ENCODE measurements at places on chromosomes 16 and 17.
A peak's percentile ranks its signal among the peaks of the same experiment; 100 is the strongest.

DNA sequence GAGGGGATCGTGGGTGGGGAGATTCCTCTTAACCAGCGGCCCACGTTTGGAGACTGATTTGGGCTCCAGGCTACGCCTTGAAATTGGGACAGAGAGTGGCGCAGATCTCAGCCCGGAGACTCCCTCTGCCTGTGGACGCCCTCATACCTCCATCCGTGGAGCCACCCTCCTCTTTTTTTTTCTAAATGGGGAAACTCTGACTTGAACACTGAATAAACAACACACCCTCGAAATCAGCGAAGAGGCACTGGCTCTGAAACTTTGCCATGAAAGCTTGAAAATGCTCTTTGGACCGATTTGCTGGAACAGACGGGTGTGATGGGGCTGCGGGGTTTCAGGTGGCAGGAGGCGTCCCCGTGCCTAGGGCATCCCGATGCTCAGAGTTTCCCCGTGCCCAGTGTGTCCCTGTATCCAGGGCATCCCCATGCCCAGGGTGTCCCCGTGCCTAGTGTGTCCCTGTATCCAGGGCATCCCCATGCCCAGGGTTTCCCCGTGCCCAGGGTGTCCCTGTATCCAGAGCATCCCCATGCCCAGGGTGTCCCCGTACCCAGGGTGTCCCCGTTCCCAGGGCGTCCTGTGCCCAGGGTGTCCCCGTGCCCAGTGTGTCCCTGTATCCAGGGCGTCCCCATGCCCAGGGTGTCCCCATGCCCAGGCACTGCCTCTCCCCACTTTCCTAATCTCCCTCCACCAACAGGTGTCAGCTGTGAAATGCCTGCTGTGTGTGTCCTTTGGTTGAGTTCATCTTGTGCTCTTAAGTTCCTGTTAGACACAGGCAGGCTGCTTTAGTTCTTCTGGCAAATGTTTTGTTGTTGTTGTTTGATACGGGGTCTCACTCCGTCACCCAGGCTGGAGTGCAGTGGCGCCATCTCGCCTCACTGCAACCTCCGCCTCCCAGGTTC lies 187.0 kb downstream of the SEC14L1 start:
- DNase-seq: no peak

DNA sequence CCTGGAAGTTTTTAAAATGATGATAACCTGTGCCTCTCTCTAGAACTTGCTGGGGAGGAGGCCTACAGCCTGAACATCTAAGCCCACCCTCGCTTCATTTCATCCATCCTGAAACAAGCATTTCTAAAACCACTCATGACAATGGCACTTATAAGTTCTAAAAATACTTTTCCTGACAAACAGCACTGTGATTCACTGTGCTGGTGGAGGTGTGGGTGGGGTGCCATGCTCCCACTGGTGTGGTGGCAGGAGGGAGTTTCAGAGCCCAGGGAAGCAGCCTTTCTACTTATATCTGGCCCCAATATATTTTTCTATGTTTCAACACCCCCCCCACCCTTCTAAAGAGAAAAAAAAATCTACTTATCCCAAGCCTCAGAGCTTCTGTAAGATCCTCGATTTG lies 52.6 kb downstream of the RAB11FIP4 start:
- no peak for DNase-seq

DNA sequence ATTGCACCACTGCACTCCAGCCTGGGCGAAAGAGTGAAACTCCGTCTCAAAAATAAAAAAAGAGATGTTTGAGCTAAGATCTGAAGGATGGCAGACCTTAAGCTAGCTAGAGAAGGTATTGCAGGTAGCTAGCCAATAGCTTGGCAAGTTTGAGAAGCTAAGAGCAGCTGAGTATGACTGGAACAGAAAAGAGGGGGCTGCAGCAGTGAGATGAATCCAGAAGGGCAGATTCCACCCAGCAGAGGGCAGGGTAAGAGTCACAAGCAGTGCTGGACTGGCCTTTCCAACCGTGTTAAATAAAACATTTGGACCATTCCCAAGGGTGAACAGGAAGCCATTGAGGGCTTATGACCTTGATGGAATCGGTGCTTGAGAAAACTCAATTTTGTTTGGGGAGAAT lies 5.7 kb upstream of the PHAF1 start:
- DNase-seq: no peak

DNA sequence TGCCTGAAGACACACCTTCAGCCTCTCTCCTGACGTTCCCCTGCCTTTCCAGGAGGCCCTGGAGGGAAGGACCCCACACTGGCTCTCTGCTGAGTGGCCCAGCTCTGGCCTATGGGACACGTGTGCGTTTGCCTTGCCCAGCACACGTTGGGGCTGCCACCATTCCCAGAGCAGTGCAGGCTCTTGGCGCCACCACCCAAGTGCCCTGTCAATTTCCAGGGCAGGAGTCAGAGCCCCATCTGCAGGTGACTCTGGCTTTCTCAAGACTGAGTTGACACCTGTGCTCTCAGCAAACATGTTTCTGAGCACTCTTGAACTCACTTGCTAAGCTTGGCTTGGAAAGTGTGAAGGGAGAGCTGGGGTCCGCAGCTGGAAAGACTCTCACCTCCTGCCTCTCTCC lies 4.7 kb upstream of the IRF8 start:
- no peak for DNase-seq

GRCh38 chr17:3507071-3507470 lies 31.3 kb downstream of the ASPA start:
- DNase-seq: no peak

DNA sequence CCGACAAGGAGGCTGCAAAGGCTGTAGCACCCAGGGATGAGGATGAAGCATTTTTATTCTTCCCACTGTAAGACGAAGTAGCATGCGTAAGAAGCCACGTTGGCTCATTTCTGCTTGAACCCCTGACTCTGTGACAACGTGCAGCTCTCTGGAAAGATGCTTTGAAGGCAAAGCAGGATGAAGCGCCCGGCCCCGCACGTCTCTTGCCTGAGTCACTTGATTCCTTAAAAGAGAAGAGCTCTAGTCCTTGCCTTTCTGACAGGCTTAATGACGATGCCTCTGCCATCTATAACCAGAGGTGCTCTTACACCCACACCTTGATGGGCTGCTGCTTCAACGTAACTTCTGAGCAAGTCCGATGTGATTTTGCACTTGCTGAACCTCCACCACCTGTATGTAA lies 76.7 kb upstream of the MED9 start:
- no peak for DNase-seq

DNA sequence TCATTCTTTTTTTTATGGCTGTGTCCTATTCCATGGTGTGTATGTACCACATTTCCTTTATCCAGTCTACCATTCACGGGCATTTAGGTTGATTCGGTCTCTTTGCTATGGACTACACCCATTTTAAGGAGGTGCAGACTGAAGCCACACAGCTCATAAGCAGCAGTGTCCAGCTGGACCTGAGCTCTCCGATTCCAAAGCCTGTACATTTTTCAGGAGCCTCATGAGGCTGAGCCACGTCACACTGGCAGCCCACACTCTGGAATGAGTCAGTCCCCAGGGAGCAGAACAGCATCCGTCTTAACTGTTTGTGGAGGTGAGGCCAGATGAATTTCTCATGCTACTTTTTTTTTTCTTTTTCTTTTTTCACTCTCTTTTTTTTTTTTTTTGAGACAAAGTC lies 116.1 kb downstream of the C16orf95 start:
- no peak for DNase-seq

GRCh38 chr16:31099860-31100638 lies 5.5 kb upstream of the VKORC1 start:
- DNase-seq: no peak

DNA sequence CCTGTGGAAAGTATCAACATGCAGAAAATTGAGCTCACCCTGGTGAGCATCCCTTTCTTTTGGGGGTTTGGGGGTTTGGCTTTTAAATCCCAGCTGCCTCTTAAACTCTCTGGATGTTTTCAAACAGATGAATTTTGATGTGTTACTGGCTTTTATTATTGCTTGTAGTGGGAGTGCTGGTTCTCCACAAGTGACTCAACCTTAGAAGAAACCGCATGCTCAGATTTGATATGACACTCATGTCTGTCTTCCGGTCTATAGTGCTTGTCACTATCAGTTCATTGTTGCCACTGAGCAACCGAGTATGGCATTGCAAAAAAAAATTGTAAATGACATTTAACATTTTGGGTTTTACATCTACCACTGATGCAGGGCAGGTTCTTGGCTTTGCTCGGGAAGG lies 104.5 kb downstream of the HS3ST4 start:
- DNase-seq: no peak

GRCh38 chr17:2967515-2967914 lies 95.9 kb downstream of the OR1D5 start:
- no peak for DNase-seq

DNA sequence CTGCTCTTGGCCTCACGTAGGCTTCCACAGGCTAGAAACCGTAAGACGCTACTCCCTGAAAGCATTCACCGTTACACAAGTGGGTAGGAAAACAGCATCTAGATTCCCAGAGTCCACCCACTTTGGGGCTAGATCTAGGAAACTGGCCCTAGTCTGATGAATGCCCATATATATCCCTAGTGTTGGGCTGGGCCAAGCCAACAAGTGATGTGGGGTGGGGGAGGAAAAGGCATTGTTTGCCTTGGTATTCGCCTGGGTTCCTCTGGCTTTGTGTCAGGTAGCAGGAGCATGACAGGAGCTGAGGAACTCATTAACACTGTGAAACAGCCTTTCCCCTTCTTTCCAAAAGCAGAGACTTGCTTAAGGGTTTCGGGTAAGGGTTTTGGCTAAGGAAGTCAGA lies 112.4 kb downstream of the SMG6 start:
- DNase-seq: no peak

GRCh38 chr16:86157616-86158247 lies 258.8 kb downstream of the IRF8 start:
- DNase-seq: no peak

GRCh38 chr17:44820631-44821212 lies 9.4 kb downstream of the GJC1 start:
- DNase-seq: no peak

- no peak for DNase-seq
Measured at GRCh38 chr16:20866801-20867200, 33.4 kb downstream of the DCUN1D3 start.

DNA sequence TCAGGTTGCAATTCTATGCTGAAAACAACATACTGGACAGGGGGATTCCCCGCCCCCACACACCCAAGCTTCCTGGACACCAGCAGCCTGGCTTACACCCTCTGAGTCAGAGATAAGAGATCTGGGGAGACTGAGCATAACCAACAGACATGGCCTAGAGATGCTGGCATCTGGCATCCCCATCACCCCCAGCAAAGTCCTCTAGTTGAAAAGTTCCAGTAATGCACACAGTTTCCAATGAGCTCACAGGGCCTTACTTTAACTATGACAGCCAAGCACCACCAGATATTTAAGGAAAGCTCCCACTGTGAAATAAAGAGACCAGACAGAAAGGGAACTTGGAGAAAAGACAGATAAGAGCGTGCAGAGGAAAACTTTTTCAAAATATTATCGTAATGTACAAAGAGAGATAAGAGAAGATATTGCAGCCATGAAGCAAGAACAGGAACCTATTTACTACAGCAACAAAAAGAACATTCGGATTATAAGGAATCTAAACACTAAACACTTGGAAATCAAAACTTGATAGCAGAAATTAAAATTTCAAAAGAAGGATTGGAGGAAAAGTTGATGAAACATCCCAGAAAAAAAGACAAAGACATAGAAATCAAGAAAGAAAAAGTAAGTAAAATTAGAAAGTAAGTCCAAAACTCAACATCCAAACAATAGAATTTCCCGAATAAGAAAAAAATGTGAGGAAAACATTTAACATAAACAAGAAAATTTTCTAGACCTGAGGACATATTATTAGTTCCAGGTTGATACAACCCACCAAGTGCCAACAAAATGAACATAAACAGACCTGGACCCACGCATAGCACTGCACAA lies 17.2 kb upstream of the ALOX15 start:
- DNase-seq: peak; percentile 11

GRCh38 chr17:70621566-70621965 lies 452.2 kb downstream of the KCNJ2 start:
- DNase-seq: no peak

- DNase-seq: no peak
Measured at GRCh38 chr17:68512960-68513474, 787 bp downstream of the PRKAR1A start.

DNA sequence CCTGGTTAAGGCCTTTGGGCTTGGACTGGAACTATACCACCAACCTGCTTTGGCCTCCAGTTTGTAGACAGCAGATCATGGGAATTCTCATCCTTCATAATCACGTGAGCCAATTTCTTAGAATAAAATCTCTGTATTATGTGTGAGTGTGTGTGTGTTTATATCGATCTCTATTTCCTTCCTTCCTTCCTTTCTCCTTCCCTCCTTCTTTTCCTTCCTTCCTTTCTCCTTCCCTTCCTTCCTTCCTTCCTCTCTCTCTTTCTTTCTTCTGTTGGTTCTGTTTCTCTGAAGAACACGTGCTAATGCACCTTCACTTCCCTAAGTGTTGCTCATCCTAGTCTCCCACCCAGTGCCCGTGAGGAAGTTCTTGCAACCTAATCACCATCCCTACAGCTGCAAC lies 35.5 kb upstream of the PHB1 start:
- DNase-seq: no peak

GRCh38 chr17:15301845-15302244 lies 36.7 kb upstream of the PMP22 start:
- DNase-seq: no peak

DNA sequence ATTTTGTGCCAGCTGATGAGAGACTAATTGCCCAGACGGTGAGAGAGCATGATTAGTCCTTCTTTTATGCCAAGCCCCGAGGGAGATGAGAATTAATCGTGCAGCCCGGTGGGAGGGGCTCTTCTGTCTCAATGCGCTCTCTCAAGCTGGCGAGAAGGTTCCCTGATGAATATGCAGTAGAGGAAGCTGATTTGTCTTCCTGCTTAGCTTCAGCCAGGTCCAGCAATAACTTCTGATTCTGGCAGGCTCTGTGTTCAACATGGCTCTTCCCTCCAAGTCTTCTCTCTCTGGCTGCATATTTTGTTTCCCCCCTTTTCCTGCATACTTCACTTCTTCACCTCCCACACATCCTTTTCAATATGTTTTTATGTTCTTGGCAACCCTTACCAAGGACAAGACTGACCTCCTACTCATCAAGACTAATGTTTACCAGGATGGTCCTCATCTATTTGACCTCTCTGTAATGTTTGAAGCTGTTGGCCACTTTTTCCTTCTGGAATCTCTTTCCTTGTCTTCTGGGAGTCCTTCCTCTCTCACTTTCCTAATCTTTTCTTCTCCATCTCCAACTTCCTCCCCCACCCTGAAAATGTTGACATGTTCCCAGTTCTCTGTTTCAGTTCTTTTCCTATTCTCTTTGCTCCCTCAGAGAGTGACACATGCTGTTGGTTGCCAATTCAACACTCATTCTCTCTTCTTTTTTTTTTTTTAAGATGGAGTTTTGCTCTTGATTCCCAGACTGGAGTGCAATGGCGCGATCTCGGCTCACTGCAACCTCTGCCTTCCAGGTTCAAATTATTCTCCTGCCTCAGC lies 33.1 kb downstream of the ARL4D start:
- DNase-seq: no peak

- DNase-seq: no peak
Measured at GRCh38 chr17:17975436-17975835, 2.8 kb downstream of the DRC3 start.
